ENCODE measurements at places on chromosomes 1 and 21.

DNA sequence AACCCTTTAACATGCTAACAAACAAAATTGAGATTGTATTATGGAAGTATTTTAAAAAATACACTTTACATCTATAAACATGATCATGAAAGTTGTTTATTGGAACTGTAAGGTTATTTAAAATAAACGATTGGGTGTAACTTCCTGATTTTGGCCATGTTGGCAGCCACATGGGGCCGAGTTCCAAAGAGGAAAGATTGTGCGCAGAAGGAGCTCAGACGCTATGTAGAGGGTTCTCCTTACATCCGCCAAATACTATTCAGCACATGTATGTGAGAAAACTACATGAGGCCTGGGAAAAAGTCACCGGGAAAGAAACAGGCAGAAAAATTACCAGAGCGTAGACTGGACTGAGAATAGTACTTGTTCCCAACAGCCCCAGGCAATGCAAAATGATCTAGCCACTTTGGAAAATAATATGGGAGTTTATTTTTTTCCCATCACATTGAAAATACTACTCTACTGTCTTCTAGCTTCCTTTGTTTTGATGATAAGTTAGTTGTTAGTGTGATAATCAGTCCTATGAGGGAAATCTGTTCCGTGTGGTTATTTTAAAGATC is 35.7 kb upstream of the B3GALT2 start:
- no peak for DNase-seq

- no peak for DNase-seq
These were observed 18.3 kb downstream of the S100A11 start for GRCh38 chr1:152018537-152018936.

GRCh38 chr1:216910081-216910840 is 187.0 kb upstream of the ESRRG start:
- DNase-seq, result peak; percentile 56

DNA sequence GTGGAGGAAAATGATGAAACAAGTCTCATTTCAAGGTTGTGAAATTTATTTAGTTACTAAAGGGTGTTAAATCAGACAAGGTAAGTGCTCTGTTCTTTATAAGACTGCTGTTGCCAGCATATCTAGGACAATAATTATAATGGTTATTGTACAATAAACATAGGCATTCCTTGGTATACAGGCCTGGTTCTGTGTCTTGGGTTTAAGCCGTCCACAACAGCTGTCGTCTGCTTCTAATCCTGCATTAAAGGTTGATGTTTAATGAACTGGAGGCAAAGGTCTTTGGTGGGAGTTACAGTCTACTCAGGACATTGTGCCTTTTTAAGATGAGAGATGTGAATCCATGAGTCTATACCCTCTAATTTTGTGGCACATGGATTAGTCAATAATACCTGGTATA is 23.4 kb upstream of the FMO4 start:
- no peak for DNase-seq

GRCh38 chr1:237124856-237125462 is 83.0 kb downstream of the RYR2 start:
- no peak for DNase-seq

DNA sequence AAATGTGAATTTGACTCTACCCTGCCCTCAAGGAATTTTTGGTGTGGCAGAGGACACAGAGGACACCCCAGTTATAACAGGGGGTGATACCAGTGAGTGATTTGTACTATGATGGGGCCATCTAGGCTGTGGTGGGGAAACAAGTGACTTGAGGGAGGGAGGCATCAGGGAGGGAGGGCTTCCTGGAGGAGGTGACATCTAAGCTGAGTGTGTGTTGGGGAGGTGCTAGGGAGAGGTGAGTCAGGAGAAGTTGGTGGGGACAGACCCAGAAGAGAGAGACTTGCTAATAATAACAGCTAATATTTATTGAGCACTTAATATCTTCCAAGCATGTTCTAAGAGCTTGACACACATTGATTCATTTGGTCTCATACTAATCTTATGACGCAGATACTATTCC is 19.9 kb upstream of the TTC4 start:
- no peak for DNase-seq

DNA sequence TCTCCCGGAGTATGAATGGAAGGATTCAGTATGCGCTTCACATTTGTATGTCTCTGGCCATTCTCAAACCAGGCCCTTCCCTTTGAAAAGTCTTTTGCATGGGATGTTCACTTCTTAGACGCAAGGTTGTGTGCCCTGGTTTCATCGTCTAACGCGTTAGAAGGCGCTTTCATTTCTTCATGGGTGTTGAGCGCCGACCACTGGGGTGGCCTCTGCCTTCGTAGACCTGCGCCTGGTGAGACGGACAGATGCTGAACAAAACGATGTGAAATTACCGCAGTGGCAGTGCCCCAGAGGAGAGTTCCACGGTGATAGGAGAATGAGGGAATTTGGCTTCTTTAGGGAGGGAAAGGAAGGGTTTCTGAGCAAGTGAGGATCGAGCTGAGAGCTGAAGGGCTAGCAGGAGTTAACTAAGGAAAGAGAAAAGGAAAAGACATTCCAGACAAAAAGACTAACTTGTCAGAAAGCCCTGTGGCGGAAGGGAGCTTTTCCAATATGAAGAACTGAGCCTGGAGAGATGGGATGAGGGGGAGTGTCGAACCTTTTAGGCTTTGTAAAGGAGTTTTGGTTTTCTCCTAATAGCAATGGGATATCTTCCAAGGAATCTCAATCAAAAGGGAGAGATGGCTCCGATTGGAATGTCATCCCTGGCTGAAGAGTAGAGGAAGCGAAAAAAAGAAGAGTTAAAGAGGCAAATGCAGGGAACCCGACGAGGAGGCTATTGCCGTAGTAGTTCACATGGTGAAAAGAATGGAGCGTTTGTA is 951 bp downstream of the GGPS1 start:
- DNase-seq, result no peak

Data from midbrain (tissue), 1 donor.